ENCODE measurements at places on chromosomes 3 and 15. TPM values are rescaled to one million over a fixed set of nuclear protein-coding genes. Genes with fewer than 3 reads are reported as not detected.

The BCL6 gene
- 90.1 TPM for total RNA-seq

The ZNF860 gene
- 1.2 TPM for total RNA-seq

The GOLGA8S gene
- under 0.01 TPM for total RNA-seq

The THSD4 gene
- total RNA-seq: 50.9 TPM

The C3orf70 gene
- total RNA-seq: 1.1 TPM

The SLC7A14 gene
- 6.1 TPM for total RNA-seq

The RLBP1 gene
- total RNA-seq: not detected

The ESYT3 gene
- total RNA-seq: 0.27 TPM

The PLSCR5 gene
- not detected for total RNA-seq

The C3orf20 gene
- not detected for total RNA-seq

The FAM107A gene
- 0.54 TPM for total RNA-seq

The CSPG5 gene
- 0.09 TPM for total RNA-seq

The KCNAB1 gene
- total RNA-seq: 9.2 TPM

The ARGFX gene
- total RNA-seq: not detected

The DET1 gene
- 11.5 TPM for total RNA-seq

The MED12L gene
- 0.72 TPM for total RNA-seq

The GOLGA8A gene
- 18.9 TPM for total RNA-seq

The IGSF11 gene
- total RNA-seq: not detected

The ROBO1 gene
- 25.3 TPM for total RNA-seq

The ASB14 gene
- not detected for total RNA-seq

The PP2D1 gene
- not detected for total RNA-seq

The LIPH gene
- total RNA-seq: 0.36 TPM

The B4GALT4 gene
- 22.4 TPM for total RNA-seq

The MAP6D1 gene
- 6.0 TPM for total RNA-seq

The PARP14 gene
- total RNA-seq: 73.8 TPM

The ISL2 gene
- total RNA-seq: not detected

The SENP8 gene
- total RNA-seq: 3.8 TPM

The ITPKA gene
- 1.8 TPM for total RNA-seq

The TYRO3 gene
- total RNA-seq: 8.0 TPM

The APEH gene
- 87.7 TPM for total RNA-seq

The MEGF11 gene
- total RNA-seq: not detected

The GXYLT2 gene
- 47.8 TPM for total RNA-seq

The RHCG gene
- total RNA-seq: not detected

The NEK11 gene
- total RNA-seq: 15.3 TPM

The ARRDC4 gene
- 6.2 TPM for total RNA-seq

The CCDC50 gene
- 199 TPM for total RNA-seq

The APPL1 gene
- 28.8 TPM for total RNA-seq

The MOBP gene
- total RNA-seq: not detected

The ZNF501 gene
- 13.1 TPM for total RNA-seq

The PTH1R gene
- total RNA-seq: not detected

The WDR72 gene
- total RNA-seq: not detected

The MTMR10 gene
- 21.3 TPM for total RNA-seq

The NPTN gene
- 72.6 TPM for total RNA-seq

The RPL39L gene
- 33.8 TPM for total RNA-seq

The MESP2 gene
- total RNA-seq: 2.9 TPM

The FHIT gene
- 1.5 TPM for total RNA-seq

The PRRT3 gene
- 5.5 TPM for total RNA-seq

The GABRR3 gene
- total RNA-seq: not detected

The ATP10A gene
- 4.4 TPM for total RNA-seq

The CDC25A gene
- 0.90 TPM for total RNA-seq

The FOXL2 gene
- total RNA-seq: not detected

Data from fibroblast of the aortic adventitia (primary cell).